ENCODE measurements at places on chromosomes 13 and 19. TPM values are rescaled to one million over a fixed set of nuclear protein-coding genes. Genes with fewer than 3 reads are reported as not detected.

Gene HIF3A
- total RNA-seq = not detected

Gene IRF2BP1
- total RNA-seq = 19.9 TPM

Gene KLK7
- not detected for total RNA-seq

Gene MIDN
- total RNA-seq = 75.4 TPM

Gene WDR87
- not detected for total RNA-seq

Gene STK11
- total RNA-seq = 81.5 TPM

Gene LRRC25
- not detected for total RNA-seq

Gene IL12RB1
- total RNA-seq = 20.4 TPM

Gene RAB3D
- total RNA-seq = 16.8 TPM

Gene TNNI3
- total RNA-seq = not detected

Gene ABHD13
- 5.3 TPM for total RNA-seq

Gene RAB3A
- total RNA-seq = 1.8 TPM

Gene FFAR2
- total RNA-seq = not detected

Gene CEACAM16
- not detected for total RNA-seq

Gene PGPEP1
- 55.5 TPM for total RNA-seq

Gene BEST2
- total RNA-seq = not detected

Gene CCNA1
- 0.19 TPM for total RNA-seq

Gene TYROBP
- 1.3 TPM for total RNA-seq

Gene MEIOSIN
- 0.19 TPM for total RNA-seq

Gene ARMC6
- total RNA-seq = 22.8 TPM

Gene CEACAM3
- not detected for total RNA-seq
